ENCODE measurements at places on chromosomes 13 and 19. TPM values are rescaled to one million over a fixed set of nuclear protein-coding genes. Genes with fewer than 3 reads are reported as not detected.
A peak's percentile ranks its signal among the peaks of the same experiment; 100 is the strongest.

DNA sequence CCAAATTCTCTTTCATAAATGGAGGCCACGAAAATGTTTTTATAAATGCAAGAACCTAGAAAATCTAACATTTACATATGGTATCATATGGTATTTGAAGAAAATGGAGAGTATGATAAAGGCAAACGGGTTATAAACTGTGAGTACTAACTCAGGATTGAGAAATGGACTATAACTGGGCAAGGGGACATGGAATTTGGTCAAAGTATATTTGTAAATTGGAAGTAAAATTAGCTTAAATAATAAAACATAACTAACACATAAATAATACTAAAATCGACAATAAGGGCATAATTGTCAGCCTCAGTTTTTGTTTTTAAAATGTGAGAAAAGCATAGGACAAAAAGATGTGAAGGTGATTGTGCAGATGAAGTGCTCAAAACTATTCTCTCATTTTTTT is 1516.3 kb upstream of the MIR17HG start:
- DNase-seq, result no peak

Gene ITGBL1
- polyA plus RNA-seq, result 2.2 TPM

Gene OR4F17
- not detected for polyA plus RNA-seq

DNA sequence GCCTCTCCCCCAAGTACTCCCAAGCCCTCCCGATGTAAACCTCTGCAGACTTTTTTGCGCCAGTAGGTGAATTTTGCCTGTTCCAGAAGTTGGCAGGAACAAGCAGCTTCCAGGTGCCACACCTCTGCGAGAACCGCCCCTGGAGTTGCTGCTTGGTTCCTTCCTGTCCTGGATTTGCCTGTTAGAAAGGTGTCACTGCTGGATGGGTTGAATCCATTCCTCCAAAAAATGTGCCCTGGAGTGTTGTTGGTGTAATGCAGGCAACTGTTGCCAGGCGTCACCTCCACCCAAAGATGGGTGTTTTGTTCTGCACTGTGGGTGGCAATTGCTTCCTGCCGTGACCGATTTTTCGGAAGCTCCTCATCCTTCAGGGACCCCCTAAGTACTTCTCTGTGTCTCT is 5.7 kb downstream of the PGPEP1 start:
- DNase-seq, result no peak

GRCh38 chr19:1279782-1280341 is 4.5 kb downstream of the FAM174C start:
- DNase-seq, result peak; percentile 92

GRCh38 chr19:1752757-1753728 is at the start of gene ONECUT3:
TSS of gene ONECUT3 (plus strand) at chr19:1753506. CDS start at chr19:1753663, 157 bp downstream.
- no peak for DNase-seq

Gene ZNF723
- polyA plus RNA-seq, result not detected

- no peak for DNase-seq
Measured at GRCh38 chr19:45202637-45203036, 24.1 kb downstream of the BLOC1S3 start.

DNA sequence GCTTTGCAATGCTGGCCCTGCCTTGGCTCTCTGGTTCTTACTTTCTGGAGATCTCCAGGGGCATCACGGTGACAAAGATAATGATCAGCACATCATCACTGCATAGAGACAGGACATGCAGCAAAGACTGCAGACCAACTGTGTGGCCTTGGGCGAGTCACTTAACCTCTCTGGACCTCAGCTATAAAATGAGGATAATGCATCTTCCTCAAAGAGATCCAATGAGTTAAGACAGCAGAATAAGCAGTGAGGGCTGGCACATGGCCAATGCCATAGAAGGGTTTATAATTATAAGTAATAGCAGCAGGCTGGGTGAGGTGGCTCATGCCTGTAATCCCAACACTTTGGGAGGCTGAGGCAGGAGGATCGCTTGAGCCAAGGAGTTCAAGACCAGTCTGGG is 2.4 kb downstream of the MAG start:
- DNase-seq, result no peak

GRCh38 chr13:77832339-77833100 is 86.1 kb downstream of the EDNRB start:
- DNase-seq, result peak; percentile 42

GRCh38 chr19:38640368-38640767 is 7.1 kb upstream of the ACTN4 start:
- no peak for DNase-seq

Gene APC2
- 0.90 TPM for polyA plus RNA-seq

DNA sequence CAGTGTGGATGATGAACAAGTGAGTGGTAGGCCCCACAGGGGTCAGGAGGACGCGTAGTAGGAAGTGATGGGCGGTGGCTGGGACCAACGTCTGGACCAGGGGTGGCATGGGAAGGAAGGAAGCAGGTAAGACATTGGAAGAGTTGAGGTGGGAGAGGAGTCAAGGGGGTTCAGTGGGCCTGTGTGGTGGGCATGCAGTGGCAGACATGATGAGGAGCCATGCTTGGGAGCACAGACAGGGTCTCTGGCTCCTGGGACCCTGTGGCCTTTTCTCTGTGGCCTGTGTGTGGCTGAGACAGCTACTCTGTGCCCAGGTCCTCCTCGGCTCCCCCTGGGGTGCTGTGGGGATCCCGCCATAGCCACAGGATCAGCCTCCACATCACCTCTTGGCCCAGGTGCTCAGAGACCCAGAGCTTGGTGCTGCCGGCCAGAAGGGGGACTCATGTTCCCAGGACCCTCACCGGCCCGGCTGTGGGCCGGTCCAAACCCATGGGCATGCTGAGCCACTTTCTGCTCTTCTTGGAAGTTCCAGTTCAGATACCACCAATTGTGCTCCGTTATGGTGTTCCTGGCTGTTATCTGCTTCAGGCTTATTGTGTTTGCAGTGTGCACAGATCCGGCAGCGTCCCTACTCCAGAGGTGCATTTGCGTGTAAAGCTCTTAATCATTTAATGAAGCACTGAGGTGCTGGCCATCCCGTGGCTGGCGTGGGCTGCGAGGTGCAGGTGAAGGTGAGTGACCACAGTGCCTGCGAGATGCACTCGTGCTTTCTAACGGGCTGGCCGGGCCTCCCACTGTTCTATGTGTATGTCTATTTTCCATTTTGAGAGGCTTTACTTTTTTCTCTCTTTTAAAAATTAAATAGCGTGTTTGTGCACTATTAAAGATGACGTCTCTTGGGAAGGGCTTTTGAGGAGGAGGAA is 147.9 kb downstream of the TEX29 start:
- DNase-seq, result no peak

DNA sequence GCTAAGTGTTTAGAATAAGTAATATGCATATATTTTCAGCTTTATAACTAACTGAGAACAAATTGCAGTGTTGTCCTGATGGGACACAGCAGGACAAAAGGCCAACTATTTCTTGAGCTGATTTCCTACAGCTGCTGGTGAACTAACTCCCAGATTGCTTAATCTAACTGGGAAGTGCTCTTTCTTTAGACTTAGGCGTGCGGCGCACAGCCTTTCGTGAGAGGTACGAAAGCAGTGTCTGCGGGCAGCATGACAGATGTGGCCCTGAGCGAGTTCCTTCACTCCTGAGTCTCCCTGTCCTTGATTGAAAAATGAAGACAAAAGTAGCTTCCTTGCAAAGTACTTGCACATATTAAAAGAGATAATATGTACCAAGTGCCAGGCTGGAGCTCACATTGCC is 47.3 kb upstream of the NPAS1 start:
- peak; percentile 67 for DNase-seq

Gene ZSCAN4
- not detected for polyA plus RNA-seq

All from muscle of arm (tissue), 14 donors.